ENCODE measurements at places on chromosomes 2 and 18.

DNA sequence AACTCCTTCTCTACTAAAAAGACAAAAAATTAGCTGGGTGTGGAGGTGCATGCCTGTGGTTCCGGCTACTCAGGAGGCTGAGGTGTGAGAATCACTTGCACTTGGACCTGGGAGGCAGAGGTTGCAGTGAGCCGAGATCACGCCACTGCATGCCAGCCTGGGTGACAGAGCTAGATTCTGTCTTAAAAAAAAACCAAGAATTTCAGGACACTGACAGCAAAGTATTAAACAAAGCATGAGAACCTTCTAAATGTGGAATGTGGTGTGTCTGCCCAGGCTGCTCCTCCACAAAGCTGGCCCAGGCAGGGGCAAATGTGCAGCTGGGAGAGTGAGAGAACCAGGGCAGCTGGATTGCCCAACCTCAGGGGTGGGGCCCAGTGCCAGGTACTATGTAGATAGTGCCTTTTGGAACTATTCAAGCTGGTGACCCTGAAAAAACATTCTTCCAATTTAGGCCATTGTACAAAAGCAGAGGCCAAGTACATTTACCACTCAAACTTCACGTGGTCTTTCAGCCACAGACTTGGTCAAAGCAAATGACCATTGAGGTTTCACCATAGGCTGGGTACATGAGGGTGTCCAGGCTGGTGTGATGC lies 6.7 kb upstream of the UGT1A5 start:
- DNase-seq: no peak

- no peak for DNase-seq
Observed at GRCh38 chr2:13056259-13056843, 339.6 kb downstream of the TRIB2 start.

DNA sequence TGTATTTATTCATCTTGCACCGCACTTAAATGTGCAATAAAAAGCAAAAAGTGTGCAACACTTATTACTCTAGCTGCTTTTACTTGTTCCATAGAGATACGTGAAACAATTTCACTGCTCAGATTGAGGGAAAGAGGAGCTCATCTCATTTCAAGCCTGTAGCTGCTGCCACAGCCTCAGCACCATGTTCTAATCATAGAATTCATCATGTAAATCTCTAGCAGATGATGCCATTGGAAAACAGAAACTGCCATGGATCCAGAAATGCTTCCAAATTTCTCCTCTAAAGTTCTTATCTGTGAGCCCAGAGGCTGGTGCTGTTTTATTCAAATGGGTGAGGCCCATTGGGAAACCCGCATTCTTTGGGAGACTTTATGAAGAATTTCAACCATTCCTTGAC lies 2.0 kb downstream of the CDC42EP3 start:
- no peak for DNase-seq

DNA sequence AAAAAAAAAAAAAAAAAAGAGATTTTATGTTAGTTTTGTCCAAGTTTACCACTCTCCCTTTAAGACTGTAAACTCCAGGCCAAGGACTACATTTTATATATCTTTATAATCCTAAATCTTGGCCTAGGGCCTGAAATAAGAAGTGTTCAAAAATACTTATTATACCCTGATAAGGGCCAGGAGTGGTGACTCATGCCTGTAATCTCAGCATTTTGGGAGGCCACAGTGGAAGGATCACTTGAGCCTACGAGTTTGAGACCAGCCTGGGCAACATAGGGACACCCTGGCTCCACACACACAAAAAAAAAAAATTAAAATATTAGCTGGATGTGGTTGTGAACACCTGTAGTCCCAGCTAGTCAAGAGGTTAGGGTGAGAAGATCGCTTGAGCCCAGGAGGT lies 12.7 kb downstream of the TRIP12 start:
- no peak for DNase-seq
